Muscle of leg (tissue), 16 donors: ENCODE measurements at places on chromosomes 5 and 9.

DNA sequence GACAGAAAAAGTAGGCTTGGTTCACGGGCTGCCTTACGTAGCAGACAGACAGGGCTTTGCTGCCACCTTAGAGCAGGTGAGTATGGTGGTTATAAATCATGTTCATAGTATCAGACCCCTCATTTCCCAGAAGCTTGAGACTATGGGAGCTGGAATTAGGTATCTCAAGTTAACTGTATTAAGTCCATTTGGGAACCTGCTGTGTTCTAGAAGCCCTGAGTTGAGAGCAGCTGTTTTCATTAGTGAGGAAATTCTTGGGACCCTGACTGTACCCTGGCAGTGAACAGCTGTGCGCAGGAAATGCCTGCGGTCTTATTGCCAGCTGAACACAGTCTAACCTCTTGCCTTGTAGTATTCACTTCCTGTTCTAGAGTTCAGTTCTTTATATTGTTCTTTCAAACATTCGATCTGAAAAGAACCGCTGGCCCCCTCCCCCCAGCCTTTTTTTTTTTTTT is 29.8 kb downstream of the UGCG start:
- DNase-seq = peak; percentile 89

GRCh38 chr5:126461838-126462237 is 38.6 kb downstream of the GRAMD2B start:
- DNase-seq = no peak

GRCh38 chr5:52897238-52897614 is 91.9 kb upstream of the ITGA2 start:
- DNase-seq = no peak

DNA sequence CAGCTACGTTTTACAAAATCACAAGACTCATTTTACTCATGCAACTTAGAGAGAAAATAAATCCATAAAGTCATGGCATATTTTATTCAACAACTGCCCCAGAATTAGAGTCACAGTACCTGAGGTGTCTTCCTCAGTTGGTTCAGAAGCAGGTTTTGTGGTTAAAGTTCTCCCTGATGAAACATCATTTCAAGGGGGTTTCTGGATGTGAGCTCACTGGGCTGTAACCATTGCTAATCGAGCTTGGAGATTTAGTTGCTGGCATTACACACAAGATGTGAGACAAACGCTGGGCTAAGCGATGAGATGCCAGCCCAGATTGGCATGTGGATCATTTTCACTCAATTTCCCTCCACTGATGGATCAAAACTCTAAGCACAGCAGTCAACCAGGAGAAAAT is 131.3 kb downstream of the PRELID2 start:
- no peak for DNase-seq

GRCh38 chr5:84863020-84863419 is 478.3 kb upstream of the EDIL3 start:
- DNase-seq = no peak

GRCh38 chr5:179749857-179750508 is 17.4 kb downstream of the MAML1 start:
- DNase-seq = no peak

GRCh38 chr9:72351538-72352453 is 13.2 kb downstream of the ZFAND5 start:
- no peak for DNase-seq

DNA sequence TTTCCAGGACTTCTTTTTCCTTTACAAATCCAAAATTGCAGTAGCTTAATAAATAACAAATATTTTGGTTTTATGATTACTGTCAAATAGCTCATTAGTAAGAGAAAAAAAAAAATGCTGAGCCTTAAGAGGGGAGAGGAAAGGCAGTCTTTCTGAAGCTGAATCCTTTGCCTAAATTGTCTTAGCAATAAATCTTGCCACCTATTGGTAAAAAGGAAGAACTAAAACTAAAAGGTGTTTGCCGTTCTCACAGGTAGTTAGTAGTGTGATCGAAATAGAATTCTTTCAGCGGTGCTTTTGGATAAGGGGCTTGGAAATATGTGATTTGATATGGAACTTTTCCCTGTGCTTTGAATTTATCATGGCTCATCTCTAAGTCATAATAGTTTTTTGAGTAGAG is 31.2 kb downstream of the PIK3R1 start:
- DNase-seq = no peak
